ENCODE measurements at places on chromosomes 11 and 22.
A peak's percentile ranks its signal among the peaks of the same experiment; 100 is the strongest.

GRCh38 chr11:75337195-75337654, 14.2 kb downstream of the ARRB1 start:
- no peak for DNase-seq

GRCh38 chr11:95134491-95134890, 44.8 kb downstream of the ENDOD1 start:
- DNase-seq = no peak

DNA sequence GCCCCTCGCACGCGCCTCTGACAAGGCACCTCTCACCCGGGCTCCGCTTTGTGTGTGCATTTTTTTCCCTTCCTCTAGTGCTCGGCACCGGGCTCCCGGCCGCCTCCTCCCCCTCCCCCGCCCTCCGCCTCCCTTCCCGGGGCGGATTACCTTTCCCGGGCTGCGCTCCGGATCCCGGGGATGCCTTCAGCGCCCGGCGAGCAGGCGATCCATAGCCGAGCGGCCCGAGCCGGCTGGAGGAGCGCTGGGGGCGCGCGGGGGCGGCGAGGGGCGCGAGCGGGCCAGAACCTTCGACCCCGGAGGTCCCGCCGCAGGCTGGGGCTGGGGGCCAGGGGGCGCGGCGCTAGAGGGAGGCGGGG, 282 bp downstream of the MPPED2 start:
- no peak for DNase-seq

DNA sequence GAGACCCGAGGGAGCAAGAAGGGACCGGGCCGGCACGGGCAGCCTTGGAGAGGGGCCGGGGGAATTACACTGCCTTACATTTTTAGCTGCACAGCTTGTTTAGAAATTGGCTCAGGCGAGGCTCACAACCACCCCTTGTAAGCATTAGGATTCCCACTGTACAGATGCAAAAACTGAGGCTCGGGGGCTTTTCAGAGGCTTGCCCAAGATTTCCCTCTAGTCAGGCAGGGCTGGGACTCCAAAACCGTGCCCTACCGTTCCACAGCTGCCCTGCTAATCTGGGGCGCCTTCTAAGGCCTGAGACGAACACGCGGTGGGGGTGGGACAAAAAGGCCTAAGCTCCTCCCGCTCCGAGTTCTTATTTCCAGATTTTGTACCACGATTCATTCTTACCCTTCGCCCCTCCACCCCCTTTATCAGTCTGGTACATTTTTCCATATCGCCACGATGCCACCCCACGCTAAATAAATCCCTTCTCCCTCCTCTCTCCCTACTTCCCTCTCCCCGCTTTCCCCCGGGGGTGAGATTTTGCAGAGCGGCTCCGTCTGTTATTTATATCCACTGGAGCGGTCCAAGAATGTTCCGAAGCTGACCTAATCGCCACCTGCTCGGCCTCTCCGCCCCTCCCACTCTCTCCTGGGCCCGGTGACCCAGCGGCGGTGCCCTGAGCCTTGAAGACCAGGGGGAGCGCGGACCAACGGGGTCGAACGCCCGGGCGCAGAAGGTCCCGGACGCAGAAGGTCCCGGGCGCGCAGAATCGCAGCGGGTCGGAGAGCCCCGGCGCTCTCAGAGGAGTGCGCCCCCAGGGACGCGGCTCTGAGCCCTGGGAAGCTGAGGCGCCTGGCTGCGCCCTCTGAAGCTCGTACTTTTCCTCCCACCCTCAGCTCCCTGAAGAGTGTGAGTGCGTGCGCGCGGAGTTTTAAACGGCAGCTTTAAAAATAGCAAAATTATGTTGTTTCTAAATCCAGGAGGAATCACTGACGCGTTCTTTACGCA, 764 bp upstream of the PACSIN3 start:
- peak; percentile 49 for DNase-seq

DNA sequence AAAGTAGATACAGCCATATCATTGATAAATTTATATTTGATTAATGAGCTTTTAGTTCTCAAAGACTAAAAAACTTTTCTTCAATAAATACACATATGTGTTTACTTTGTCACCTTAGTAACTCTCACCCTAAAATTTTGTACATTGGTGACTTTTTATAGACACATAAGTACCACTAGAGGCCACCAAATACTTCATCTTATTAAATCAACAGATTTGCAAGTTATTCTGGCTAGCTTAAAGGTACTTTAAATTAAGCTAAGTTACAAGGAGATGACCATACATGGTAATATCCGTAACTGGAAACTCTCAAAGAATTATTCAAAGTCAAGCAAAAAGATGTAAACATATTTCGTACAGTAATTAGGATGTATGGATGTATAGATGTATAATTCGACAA, 112.2 kb downstream of the SBF2 start:
- no peak for DNase-seq

DNA sequence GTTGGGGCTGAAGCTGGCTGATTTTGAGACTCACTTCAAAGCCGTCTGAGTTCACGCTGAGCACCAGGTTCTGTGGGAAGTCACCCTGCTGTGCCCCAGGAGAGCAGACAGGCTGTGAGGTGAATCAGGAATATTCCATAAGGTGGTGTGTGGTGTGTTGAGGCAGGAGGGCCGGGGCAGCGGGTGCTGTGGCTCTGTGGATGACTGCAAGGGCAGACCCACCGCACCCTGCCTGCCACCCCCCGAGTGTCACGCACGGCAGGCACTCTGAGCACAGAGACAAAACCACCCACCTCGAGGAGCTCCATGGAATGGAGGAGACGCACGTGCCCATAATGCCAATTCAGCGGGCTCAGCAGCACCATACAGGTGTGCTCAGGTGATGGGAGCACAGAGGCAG, 147.8 kb downstream of the PKNOX2 start:
- no peak for DNase-seq

GRCh38 chr22:48712558-48713271, 1115.0 kb downstream of the BRD1 start:
- DNase-seq = no peak

- no peak for DNase-seq
Observed at GRCh38 chr11:100870138-100870537, 183.1 kb downstream of the ARHGAP42 start.

DNA sequence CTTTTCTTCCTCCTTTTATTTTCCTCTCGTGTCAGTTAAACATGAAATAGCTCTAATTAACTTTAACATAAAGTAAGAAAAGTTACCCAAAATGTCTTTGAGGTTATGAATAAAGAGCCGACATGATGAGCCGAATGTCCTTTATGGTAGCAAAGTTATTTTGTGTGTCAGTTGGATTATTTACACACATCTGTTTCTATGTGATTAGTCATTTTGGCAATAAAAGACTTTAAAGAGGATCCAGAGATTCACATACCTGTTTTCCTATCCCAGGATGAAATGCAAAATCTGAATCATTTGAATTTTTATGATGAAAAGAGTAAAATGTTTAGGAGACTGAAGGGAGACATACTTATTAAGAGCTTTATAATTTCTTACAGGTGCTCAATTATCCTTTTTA, 34.0 kb upstream of the TECTA start:
- DNase-seq = no peak

GRCh38 chr22:37103656-37104452, 5.7 kb downstream of the TMPRSS6 start:
- no peak for DNase-seq

GRCh38 chr22:32142600-32142999, 16.5 kb downstream of the C22orf42 start:
- peak; percentile 49 for DNase-seq

GRCh38 chr11:18705651-18706281, 7.2 kb downstream of the TMEM86A start:
- no peak for DNase-seq

GRCh38 chr11:87477321-87477720, 439.6 kb downstream of the TMEM135 start:
- DNase-seq = no peak

DNA sequence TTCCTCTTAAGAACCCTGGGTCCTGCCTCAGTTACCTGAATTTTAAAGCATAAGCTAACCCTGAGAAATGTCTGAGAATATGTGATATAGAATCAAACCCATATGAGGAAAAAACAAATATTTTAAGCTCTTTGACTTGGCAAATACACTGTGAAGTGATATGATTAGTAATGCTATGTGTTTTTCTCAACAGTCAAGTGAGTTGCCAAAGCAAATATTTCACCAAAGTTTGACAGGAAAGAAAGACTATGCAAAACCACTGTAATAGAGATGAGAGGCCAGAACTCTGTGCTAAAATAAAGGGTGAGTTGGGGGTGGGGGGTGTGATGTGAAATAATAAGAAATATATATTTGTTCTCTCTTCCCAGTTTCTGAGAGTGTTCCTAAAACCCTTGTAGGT, 613.5 kb upstream of the CCDC179 start:
- DNase-seq = no peak

- DNase-seq = no peak
Observed at GRCh38 chr11:13152264-13152663, 125.3 kb upstream of the BMAL1 start.

DNA sequence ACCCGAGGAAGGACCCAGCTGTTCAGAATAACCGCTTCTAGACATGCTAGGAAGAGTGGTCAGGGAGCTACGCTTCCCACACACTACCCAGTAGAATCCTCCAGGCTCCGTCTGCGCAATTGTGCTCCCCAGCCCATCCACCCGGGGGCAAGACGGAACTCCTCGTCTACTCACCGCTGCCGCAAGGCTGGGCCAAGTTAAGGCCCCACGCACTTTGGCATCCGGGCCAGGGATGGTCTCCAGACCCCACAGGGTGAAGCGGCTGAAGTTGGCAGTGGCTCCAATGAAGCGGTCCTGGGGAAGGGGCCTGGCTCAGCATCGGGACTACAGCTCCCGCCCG, 757 bp downstream of the RNASEH2C start:
- peak; percentile 38 for DNase-seq

- no peak for DNase-seq
Observed at GRCh38 chr11:123742724-123743120, 1.3 kb upstream of the ZNF202 start.

DNA sequence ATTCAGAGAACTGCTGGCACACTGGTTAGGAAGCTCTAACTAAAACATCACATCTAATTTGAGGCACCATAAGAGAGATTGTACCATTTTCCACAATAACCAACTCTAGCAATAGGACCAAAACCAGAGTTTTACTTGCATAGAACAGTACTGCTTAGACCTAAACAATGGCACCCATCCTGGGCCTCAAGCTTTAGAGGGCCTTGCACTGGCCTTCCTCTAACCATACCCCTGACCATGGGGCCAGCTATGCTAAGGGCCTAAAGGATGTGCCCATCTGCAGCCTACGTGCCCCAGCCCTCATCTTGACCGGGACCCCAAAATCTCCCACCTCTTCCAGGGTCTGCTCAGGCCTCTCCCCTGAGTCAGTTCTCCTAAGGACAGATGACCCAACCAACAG, 74.4 kb upstream of the ARHGAP32 start:
- no peak for DNase-seq

DNA sequence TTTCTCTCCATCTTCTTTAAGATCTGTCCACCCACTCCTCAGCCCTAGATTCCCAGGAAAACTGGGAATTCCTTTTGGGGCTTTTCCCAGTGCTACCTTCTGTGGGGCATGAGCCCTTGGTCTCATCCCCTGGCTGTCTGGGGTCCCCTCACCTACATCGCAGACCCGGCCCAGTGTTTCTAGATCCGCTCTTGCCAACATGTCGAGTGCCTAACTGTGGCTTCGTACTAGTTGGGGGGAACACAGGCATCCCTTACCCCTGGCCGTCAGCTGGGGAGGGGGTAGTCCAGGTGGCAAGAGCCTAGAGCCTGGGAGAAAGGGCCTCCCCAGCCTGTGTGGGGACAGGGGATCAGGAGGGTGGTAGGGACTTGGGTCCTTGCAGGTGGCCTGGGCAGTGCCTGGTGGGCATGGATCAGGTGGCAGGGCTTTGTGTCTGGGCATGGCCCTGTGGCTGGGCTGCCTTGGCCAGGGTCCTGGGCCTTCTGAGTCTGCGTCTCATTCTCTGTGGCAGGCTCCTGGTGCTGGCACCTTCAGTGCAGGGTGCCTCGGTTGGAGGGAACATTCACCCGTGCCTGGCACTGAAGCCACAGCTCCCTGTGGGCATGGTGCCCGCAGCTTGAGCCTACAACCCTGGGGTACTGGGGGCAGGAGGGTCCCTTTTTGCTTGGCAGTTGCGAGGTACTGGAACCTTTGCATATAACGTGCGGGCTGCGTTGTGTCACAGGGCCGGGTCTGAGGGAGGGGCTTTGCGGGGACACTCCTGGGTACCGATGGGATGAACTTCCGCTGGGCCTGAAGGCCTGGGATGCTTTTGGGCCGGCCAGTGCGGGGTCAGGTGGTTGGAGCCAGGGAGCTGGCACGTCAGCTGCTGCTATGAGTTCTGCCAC, 4.1 kb downstream of the KCNQ1 start:
- no peak for DNase-seq

DNA sequence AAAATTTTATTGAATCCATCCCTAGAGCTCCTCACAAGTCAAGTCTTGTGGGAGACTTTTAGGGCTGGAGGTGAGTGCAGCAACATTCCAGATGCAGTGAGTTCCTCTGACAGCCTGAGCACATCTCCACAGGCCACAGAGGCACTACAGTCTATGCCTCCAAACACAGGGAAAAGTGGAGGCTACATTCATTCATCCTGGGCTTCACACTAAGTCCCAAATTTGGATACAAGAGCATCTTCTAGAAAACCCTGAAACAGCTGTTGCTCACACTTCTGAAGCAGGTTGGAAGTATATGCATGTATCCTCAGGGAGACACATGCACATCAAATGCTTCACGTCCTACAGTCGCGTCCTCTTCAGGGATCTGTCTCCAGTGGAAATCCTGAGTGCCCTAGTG, 1.2 kb downstream of the CD3D start:
- no peak for DNase-seq

DNA sequence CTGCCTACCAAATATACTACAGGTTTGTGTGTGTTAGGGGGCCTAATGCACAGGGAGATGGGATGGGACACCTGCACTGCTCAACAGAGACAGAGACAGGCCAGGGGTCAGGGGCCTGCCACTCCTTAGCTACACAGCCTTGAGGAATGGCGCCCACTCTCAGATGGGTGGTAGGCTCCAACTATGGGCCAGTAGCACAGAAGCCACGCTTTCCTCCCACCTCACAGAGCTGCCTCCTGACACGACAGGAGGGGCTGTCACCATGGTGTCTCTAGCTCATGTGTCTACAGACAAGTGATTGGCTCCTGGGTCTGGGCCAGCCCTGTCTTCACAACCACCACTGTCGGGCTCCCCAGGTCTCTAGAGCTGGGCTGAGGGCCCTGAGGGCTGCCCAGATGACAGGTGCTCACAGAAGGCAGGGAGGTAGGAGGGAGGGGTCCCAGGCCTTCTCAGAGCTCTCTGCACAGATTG, 81.8 kb downstream of the DGCR2 start:
- no peak for DNase-seq

- peak; percentile 25 for DNase-seq
Observed at GRCh38 chr11:105100981-105101630, 38.5 kb downstream of the CARD18 start.

- no peak for DNase-seq
Observed at GRCh38 chr11:119179342-119179741, 5.9 kb upstream of the NHERF4 start.

GRCh38 chr11:64298966-64299846, 952 bp upstream of the CATSPERZ start:
- DNase-seq = no peak

- no peak for DNase-seq
Observed at GRCh38 chr11:130418210-130418609, 10.2 kb downstream of the ADAMTS8 start.

- no peak for DNase-seq
Observed at GRCh38 chr11:94405062-94405833, 4.0 kb upstream of the GPR83 start.

- DNase-seq = no peak
Observed at GRCh38 chr11:64040684-64041322, 5.1 kb downstream of the FLRT1 start.

Measured in activated CD4-positive, alpha-beta memory T cell treated with anti-CD3 and anti-CD28 coated beads, Interleukin-2, amount 10 ng/mL, durations not matched to agents 7 days and 5 days (primary cell).